GM12864 (cell line): ENCODE measurements at places on chromosomes 2 and 18.

- no peak for DNase-seq
Measured at GRCh38 chr18:69717586-69717985, 230.1 kb downstream of the CD226 start.

- no peak for DNase-seq
Measured at GRCh38 chr2:225526760-225527390, 127.4 kb downstream of the NYAP2 start.

DNA sequence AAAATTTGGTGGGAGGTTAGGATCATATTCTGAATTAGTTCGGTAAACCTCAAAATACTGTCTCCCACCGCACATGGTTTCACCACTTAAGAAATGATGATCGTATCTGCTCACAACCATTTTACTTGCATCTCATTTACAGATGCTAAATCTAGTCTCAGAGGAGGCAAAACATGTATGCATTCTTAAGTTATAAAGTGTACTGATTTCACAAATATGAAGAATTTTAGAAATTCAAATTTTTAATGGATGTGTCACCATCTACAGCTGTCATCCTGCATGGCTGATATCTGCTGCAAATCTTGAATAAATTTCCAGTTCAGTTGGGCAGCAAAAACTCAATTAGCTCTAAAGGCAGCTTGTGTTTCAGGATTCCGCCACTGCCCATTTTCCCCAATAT, 243.3 kb upstream of the KCNJ3 start:
- DNase-seq: no peak

DNA sequence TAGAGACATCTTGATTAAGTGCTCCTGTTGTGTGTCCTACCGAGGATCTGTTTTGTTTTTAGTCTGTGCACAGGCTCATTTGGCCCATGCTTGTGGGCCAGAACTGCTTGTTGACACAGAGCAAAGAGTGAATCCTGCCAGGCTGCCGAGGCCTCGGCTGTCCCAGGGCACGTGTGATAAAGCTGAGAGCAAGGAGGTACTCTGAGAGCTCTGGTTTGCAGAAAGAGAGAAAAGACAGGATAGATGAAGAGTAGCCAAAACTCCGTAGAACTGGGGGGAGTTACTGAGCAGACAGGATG, 175.1 kb downstream of the FAM210A start:
- DNase-seq: no peak

GRCh38 chr2:133755480-133756300, 187.4 kb upstream of the NCKAP5 start:
- no peak for DNase-seq

DNA sequence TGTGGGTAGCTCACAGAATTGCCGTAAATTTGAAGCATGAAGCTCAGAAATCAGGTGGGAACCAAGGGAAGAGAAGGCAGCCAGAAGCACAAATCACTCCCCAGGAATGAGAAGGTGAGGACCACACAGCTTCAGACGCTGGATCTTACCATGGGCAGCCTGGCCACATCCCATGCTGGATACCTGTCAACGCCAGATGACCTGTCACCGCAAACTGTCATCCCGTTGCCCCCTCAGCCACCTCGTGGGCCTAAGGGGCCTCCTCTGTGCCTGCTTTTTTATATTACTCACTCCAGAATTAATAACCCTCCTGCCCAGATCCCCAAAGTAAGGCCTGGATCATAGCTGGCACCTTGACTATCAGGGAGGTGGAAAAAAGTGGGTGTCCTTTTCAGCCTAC, 129.9 kb upstream of the MSH6 start:
- no peak for DNase-seq

GRCh38 chr2:25701801-25702200, 28.4 kb upstream of the DTNB start:
- no peak for DNase-seq

DNA sequence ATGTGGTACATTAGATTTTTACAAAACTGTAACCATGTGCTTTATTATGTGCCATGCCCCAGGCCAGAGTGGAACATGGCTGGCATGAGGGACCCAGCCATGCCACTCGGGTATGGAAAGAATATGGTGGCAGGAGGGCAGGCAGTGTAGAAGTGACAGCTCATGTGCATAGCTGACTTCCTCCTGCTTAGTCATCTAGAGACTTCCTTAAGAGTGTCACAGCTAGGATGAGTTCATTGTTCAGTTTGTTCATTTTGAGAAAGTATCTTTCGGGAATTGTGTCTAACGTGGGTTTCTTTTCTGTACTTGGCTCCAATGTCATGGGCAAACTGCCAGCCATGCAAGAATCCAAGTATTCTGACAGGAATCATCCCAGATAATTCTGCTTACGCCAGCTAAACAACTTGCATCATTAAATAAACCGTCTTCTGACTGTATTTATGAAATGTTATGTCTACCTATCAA, 94.3 kb upstream of the ITGB6 start:
- DNase-seq: no peak

DNA sequence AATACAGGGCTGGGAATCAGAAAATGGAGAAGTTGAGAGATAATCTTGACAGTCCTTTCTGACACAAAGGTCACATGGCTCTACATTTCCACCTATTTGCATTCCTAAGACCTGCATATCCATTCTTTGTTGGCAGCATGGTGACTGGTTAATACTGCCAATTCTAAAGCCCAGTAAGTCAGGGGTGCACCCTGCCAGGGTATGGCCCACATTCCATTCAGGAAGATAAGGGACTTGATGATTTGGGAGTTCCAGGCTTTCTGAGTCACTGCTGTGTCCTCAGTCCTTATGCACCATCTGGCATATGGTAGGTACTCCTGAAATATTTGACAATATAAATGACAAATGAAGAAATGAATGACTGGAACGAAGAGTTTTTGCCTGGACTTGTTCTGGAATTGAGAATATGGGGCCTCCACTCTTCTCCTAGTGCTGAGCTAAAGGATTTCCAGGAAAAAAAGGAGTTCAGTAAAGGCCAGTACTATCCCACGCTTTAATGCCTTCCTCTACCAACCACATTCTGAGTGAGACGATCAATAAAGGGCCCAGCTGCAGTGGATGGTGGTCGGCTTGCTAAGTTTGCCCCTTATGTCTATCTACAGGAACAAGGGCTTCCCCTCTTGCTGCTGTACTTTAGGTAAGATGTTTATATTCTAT, 31.7 kb upstream of the EIF2AK3 start:
- DNase-seq: no peak

GRCh38 chr18:13684546-13684945, 41.8 kb downstream of the FAM210A start:
- no peak for DNase-seq

DNA sequence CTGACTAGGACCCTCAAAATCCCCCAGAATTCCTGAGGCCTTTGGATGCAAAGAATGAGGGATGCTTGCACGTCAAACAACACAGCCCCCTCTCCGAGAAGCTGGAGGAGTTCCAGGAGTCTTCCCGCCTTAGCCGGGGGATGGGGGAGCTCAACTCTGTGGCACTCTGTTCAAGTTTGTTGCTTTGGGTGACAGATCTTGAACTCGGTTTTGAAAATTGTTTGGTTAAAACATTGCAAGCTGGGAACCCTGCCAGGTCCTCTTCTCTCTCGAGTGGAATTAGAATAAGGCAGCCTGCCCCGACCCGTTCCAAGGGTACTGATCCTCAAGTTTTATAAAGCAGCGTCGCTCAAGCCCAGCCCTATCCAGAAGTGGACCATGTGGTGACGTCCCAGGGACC, 244.1 kb downstream of the LOXHD1 start:
- DNase-seq: no peak

- DNase-seq: no peak
Measured at GRCh38 chr2:26706616-26707473, 14.3 kb downstream of the KCNK3 start.

- DNase-seq: no peak
Measured at GRCh38 chr2:32925283-32925815, 21.4 kb upstream of the LTBP1 start.

GRCh38 chr18:28065031-28065792, 111.7 kb downstream of the CDH2 start:
- DNase-seq: no peak

- DNase-seq: no peak
Measured at GRCh38 chr2:39845460-39846146, 66.5 kb upstream of the THUMPD2 start.
